CD4-positive, alpha-beta T cell treated with Interleukin-1 beta for 1 hour (primary cell): ENCODE measurements at places on chromosomes 5 and 9.

GRCh38 chr9:131546336-131547084, 1.2 kb downstream of the PRRT1B start:
- DNase-seq, result no peak

DNA sequence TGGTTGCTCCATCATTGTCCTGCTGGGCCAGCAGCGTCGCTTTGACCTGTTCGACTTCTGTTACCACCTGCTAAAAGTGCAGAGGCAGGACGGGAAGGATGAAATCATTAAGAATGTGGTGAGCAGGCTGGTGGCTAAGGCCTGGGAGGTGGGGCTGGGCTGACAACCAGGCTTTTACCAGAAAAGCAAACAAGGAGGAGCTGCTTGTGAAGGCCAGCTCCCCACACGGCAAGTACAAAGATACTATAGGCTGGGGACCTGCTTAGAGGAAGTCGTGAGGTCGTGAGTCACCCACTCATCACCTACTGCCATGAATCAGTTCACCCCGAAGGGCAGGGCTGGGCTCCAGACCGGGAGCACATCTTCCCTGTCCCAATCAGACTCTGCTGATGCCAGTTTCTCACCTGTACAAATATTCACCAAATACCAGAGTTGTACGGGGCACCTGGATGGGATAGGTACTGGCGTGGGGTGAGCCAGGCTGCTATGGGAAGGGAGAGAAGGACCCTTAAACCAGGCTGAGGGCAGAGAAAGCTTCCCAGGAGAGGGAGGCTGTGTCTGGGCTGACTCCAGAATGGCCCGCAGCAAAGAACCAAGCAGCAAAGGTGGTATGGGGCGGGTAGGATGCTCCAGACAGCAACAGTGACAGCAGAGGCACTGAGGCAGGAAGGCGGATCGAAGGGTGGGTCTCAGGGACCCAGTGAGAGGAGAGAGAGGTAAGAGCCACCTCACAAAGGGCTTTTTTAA, 69.3 kb upstream of the NIPAL4 start:
- peak; percentile 48 for DNase-seq

DNA sequence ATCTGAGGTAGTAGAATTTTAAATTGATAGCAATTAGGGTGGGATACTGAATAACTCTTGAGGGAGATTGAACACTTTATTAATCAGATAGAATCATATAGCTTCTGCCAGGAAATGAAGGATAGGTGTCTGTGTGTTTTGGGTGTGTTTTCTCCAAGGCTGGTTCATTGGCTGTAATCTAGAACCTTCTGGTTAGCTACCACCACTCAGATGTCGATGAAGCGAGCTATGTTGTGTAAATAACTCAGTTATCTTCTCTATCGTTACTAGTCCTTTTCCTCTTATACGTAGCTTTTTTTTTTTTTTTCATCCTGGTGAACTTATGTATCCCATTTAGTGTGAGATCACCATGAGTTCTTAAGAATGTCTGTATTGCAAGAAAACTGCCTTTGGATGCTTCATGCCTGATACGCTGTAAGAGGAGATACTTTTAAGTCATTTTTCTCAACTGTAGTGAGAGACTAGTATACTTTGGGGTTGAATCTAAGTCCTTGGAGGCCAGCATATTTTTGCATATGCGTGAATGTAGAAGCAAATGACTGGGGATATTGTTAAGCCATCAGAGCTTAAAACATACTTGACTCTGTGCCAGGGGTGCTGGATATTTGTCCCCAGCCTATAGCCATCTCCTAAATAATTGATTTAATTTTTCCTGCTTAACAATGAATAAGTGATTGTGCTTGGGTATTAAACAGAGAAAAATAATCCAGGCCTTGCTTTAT, 2.1 kb downstream of the TNFAIP8 start:
- DNase-seq, result no peak

DNA sequence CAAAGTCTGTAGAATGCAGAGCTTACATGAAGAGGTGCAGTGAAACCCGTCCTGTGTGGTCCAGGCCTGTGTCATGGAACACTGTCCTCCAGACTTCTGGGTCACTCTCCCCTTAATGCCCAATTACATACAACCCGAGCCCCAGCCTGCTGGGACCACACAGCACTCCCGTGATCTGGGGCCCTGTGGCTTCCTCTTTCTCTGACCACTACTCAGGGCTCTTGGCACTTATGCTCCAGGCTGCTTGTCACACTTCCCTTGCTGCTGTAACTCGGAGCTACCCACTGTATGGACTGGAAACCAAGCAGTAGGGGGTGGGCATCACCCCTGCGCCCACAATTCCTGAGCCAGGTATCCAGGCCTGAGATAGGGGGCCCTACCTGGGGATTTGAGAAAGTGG, 10.3 kb upstream of the IL3 start:
- DNase-seq, result no peak

DNA sequence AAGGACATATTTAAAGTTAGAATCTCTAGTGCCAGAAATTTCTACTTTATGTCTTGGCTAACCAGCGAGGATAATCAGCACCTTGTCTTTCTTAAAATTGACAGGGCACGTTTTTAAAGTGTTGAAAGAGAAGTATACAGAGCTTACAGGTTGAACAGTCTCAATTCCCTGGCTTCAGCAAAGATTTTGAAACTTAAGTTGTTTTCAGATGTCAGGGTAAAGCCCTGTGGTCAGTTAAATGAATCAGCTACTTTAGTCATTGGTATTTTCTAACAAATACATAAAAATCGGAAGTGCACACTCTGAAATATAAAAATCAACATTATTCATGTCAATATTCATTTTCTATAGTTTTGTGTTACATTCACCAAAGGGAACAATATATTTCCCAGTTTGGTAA, 29.1 kb downstream of the SNCAIP start:
- no peak for DNase-seq

DNA sequence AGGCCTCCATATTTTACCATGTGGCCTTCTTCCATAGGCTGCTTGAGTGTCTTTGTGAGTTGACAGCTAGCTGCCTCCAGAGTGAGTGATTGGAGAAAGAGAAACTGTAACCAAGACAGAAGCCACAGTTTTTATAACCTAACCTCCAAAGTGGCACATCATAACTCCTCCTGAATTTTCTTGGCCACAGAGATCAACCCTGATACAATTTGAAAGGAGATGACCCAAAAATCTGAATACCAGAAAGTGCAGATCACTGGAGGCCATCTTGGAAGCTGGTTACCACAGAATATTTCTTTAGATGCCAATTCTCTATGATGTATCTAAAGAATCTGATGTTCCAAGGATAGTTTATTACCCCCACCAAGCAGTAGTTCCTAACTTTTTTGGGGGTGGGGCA, 254.3 kb upstream of the PDE4D start:
- no peak for DNase-seq

GRCh38 chr5:69300537-69301203, 31.9 kb downstream of the CCDC125 start:
- no peak for DNase-seq

DNA sequence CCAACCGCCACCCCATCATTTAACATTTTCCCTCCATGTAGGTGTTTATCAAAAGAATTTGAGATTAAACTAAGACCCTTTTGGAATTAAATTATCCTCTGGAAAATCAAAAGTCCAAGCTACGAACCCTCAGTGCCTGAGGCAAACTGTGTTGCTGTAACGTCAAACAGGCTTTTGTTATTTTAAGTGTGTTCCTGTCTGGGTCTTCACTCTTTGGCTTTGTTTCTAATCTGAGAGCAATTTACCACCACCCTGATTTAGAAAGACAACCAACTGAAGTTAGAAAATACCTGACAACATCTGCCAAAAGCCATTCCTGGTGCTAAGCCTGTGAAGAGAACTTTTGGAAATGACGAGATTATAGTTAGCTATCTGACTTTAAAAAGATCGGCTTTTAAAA, 199.9 kb downstream of the DIRAS2 start:
- no peak for DNase-seq

- DNase-seq, result no peak
Observed at GRCh38 chr9:25703701-25704357, 25.6 kb upstream of the TUSC1 start.

DNA sequence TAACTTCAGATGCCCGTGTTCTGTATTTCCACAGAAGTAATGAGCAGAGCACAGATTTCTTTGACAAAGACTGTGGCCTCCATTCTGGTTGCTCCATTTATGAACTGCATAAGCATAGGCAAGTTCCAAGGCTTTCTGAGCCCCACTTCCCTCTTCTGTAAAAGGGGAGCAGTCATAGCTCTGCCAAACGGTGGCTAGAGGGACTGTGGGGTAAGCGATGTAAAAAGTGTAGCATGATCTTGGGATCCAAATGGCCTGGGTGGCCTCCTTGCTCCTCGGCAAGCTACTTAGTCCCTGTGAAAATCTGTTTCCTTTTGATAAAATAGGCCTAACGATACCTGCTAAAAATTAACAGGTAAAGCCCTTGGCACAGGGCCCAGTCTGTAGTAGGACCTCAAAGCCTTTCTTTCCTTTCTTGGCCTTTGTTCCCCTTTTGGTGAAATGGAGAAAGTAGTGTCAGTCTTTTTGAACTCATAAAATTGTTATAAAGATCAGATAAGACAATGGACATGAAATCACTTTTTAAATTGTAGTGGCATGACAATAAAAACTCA, 646.6 kb downstream of the ACTL7B start:
- no peak for DNase-seq

- no peak for DNase-seq
Observed at GRCh38 chr5:3825531-3826451, 230.2 kb downstream of the IRX1 start.

DNA sequence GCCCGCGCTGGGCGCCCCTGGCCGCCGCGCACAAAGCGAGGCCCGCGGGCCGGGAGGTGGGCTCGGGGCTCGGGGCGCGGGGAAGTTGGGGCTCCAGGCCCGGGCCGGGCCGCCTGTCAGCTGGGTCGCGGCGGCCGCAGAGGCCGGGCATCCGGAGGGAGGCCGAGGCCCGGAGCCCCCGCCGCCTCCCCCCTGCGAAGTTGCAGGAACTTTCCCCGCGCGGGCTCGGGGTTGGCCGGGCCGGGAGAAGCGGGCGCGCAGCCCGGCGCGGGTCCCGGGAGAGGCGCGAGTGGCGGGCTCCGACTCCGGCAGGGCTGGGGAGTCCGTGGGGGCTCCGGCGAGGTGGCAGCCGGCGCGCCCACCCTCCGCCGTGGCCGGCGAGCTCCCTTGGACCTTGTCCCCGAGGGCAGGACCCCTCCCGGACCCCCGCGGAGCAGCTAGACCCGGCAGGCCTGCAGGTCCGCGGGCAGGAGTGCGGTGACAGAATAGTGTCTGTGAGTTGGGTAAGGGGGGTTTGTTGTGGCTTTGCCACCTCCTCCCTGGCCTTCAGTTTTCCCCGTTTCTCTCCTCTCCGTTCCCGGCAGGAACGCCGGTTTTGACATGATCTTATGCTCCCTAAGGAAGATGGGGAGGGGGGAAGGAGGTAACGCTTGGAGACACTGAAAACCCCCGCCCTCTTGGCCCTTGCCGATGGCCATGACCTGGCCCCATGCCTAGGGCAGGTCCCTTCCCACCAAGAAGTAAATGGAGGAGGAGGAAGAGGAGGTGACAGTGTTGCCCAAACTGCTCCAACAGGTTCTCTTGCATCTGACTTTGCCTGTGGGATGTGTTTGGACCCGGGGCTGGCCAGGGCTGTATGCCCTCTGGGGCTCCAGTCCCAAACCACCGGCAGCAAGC, 942 bp downstream of the PHF2 start:
- peak; percentile 24 for DNase-seq

- no peak for DNase-seq
Observed at GRCh38 chr9:95807326-95807947, 68.1 kb upstream of the ERCC6L2 start.

- DNase-seq, result no peak
Observed at GRCh38 chr9:118686959-118687358, 682.3 kb downstream of the BRINP1 start.

- DNase-seq, result no peak
Observed at GRCh38 chr9:114671605-114672004, 10.4 kb downstream of the TEX48 start.

GRCh38 chr5:133638436-133638835, 26.1 kb upstream of the FSTL4 start:
- DNase-seq, result no peak

DNA sequence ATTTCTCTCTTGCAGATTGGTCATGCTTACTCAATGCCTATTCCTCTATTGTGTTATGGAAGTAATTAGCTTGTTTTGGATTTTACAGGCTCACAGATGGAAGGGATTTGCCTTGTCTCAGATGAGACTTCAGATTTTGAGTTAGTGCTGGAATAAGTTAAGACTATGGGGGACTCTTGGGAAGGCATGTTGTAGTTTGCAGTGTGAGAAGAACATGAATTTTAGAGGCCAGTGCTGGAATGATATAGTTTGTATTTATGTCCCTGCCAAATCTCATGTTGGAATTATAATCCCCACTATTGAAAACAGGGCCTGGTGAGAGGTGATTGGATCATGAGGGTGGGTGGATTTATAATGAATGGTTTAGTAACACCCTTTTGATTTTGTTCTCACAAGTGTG, 6.1 kb upstream of the TUSC1 start:
- no peak for DNase-seq

- DNase-seq, result no peak
Observed at GRCh38 chr5:163444526-163444925, 7.1 kb downstream of the CCNG1 start.

DNA sequence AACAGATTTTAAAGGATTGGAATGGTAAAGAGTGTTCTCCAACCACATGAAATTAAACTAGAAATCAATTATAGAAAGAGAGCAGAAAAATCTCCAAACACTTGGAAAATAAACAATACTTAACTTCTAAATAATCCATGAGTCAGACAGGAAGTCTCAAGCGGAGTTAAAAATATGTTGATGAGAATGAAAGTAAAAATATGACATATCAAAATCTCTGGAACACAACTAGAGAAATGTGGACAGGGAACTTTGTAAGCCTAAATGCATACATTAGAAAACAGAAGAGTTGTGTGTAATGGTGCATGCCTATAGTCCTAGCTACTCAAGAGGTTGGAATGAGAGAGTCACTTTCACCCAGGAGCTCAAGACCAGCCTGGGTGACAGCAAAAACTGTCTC, 47.9 kb upstream of the ZNF618 start:
- DNase-seq, result no peak

DNA sequence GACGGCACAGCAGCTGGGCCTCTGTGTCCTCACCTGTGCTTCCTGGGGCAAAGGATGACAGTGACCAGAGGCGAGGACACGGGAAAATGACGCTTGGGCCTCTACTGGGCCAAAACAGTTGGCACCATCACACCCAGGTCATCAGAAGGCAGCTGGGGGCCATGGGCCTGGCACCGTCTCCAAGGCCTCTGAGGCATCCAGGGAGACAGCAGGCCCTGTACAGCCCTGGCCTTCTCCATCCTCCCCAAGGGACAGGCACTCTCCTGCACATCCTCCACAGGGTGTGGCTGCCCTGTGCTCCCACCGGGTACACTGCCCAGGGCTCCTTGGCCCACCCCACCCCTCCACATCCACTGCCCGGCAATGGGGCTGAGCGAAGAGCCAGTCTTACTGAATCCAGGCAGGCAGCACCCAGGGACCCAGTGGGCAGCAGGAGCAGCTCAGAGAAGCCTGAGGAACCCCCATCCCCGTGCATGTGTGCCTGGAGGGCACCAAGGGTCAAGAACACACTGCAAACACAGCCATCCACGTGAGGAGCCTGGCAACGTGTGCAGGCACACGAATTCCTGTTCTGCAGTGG, 4.0 kb downstream of the LPCAT1 start:
- no peak for DNase-seq

GRCh38 chr9:133906932-133907910, 84.9 kb downstream of the VAV2 start:
- DNase-seq, result no peak
